Activated CD4-positive, CD25-positive, alpha-beta regulatory T cell treated with anti-CD3 and anti-CD28 coated beads, Interleukin-2, amount 50 U/mL, for 24 hours (primary cell): ENCODE measurements at places on chromosomes 11 and 22.

DNA sequence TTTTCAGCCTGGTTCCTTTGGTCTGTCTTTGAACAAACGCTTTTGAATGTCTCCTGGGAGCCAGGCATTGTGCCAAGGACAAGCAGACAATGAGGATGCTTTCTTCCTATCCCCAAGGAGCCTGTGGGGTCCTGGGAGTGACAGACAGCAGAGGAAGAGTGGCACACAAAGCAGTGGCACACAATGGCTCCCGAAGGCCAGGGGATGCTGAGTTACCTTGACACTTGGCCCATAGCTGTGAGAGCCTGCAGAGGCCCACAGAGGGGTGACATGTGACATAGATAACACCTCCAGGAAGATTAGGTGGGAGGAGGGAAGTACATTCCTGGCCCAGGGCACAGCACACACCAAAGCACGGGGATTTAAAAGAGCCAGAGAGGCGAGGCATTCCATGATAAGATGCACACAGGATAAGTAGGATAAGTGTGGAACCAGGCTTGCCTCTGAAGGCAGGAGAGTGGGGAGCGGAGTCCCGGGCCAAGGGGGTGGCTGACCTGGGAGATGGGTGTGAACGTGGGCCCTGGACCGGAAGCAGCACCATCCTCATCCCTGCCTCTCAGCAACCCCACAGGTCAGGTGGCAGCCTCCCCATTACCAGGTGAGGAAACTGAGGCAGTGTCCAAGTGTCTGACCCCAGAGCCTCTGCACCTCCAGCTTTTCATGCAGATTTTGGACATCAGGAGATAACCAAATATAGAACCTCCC lies 6.3 kb downstream of the UPB1 start:
- no peak for ATAC-seq

DNA sequence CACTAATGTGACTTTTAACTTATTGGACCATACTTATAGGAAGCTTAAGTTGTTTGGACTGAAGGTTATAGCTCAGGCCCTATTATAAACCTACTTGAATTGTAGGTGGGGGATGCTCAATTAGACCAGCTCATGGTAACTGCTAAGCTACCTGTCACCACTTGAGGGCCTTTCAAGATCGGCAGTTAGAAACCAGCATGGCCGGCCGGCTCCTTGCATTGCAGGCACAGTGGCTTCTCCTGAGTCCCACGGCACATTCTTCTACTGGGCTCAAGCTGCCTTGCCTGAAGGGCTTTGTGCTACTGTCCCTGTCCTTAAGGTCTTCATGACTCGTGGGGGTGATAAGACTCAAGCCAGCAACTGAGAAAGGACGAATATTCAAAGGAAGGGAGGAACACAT lies 70.8 kb downstream of the TBC1D22A start:
- ATAC-seq, result no peak

- ATAC-seq, result no peak
These were observed 437.5 kb downstream of the TBC1D22A start for GRCh38 chr22:47199979-47200272.

DNA sequence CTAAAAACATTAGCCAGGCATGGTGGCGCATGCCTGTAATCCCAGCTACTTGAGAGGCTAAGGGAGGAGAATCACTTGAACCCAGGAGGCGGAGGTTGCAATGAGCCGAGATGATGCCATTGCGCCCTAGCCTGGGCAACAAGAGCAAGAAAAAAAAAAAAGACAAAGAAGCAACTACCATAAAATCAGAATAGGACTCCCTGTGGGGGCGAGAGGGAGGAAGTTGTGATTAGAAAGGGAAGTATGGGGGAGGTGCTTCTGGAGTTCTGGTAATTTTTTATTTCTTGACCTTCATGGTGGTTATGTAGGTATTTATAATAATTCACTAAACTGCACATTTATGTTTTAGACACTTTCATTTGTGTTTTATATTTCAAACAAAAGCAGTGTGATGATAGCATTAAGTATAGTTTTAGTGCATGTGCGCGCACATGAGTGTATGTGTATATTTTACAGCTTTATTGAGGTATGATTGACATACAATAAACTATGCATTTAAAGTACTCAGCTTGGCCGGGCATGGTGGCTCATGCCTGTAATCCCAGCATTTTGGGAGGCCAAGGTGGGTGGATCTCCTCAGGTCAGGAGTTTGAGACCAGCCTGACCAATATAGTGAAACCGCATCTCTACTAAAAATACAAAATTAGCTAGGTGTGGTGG lies 43.5 kb downstream of the SIK2 start:
- no peak for ATAC-seq
